ENCODE measurements at places on chromosomes 2 and 18.

DNA sequence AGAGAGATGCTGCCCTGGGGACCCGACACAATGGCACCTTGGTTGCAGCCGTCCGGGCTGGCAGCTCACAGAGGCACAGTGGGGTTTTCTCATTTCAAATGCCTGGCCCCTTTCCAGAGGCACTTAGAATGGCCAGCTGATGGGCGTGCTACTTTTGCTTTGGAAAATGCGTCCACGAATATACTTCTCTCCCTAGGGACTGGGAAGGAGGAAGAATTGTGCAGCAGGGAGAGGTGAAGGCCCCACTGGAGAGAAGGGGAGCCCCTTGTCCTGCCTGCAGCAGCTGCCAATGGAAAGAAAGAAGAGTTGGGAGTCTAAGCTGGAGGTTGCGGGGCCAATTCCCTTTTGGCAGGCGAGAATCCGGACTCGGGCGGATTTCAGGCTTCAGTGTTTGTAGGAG is 1.1 kb upstream of the MAL start:
- ATAC-seq, result no peak

GRCh38 chr2:116911540-116911939 is 903.0 kb upstream of the DDX18 start:
- ATAC-seq, result no peak

DNA sequence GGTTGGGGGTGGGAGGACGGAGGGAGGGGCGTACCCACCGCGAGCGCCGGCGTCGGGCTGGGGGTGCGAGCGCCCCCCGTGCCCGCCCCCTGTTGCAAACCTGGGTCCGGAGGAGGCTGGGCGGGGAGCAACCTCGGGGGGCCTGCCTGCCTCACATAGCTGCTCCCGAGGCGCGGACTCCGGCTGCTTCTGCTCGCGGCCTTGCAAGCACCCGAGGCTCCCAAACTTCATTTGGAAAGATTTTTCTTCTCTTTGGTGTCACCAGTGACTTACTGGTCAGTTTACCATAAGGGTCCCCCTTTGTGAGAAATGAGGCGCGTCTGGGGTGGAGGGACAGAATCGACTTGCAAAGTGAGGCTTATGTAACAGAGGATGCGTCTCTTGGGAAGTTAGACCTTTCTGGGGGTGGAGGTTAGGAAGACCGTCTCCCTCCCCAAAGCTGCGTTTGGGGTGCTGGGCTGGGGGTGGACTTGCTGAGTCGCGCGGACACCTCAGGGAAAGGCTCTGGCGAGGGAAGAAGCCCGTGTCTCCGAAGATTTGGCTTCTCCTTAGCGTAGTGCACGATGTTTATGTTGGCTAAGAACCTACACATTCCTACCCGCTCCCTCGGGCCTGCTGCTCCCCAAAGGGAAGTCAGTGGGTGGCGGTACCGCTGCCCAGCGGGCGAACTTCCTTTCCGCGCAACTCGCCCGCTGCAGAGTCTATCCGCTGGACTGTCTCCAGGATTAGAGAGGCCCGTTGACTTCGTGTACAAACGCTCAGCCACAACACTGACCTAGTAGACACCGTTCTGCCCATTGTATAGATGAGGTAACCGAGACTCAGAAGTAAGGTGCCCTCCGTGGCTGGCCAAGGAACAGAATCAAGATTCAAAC is 559 bp downstream of the TMEM37 start:
- no peak for ATAC-seq

DNA sequence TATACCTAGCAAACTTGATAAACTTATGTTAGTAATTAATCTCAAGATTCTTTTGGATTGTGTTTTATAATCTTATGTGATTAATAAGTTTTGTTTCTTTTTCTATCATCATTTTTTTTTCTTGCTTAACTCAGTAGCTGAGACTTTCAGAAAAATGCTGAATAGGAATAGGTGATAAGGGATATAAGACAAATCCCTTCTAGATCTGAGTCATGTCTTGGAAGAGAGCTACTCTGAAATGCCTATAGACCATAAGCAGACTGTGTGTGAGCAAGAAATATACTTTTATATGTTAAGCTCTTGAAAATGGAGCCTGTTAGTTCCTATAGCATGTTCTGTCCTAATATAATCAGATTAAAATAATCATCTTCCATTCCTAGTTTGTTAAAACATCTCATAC is 29.6 kb downstream of the CYBRD1 start:
- no peak for ATAC-seq

- peak; percentile 53 for ATAC-seq
Measured at GRCh38 chr18:23835091-23835490, 145.8 kb downstream of the LAMA3 start.

GRCh38 chr18:79466591-79466990 is 70.9 kb downstream of the NFATC1 start:
- ATAC-seq, result no peak

- ATAC-seq, result peak; percentile 21
Measured at GRCh38 chr2:42132191-42132965, 36.8 kb upstream of the EML4 start.
